GM12892 (cell line): ENCODE measurements at places on chromosomes 11 and 22.

DNA sequence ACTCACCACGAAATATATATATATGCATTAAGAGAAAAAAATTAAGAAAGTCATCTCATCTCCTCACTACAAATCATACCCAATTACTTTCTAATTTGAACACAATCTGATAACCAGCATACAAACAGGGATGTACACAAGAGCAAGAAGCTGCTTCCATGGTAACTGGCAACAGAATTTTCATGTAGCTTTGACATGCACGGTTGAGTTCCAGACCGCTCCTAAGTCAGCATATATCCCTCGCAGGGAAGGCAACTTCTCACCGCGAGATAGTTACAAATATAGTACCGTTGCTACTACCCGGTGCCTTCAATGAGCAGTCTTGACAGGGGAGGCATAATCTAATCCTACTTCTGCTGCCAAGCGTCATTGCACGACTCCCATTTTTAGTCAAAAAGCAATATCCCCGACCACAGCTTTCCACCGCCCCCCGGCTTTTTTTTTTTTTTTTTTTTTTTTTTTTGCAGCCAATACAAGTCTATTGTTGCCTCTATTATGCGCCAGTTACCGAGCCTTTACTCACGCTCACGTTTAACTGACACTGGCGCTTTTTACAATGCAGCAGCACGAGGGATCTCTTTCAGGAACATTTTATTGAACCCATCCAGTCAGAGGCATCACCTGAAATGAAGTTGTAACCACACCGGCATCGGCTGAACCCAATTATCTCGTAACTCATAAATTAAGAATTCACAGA, 2.2 kb downstream of the CADM1 start:
- DNase-seq, result no peak

DNA sequence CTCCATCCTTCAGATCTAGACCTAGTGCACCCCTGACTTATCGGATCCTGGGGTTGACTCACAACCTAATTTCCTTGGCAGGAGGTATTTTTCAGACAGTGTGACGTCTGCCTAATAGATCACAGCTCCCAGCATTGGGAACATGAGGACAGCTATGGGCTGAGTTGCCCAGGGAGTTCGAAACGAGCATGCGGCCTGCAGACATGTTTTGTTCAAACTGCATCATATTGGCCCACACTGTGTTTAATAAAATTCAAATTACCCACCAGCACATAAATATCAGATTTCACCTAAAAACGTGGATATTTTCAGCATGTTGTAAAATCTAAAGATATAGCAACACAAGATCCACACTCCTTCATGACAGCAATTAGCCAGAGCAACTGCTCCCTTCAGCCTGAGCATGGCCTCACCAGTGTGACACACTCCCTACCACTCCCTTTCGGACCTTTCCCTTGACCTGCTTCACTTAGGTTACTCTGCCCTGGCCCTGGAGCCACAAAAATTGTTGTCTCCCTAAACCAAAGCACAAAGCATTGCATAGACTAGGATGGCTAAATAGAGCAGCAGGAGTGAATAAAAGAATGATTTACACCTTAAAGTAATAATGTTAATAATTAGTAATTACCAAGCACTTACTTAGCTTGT, 53.6 kb upstream of the USP47 start:
- no peak for DNase-seq

- DNase-seq, result no peak
Measured at GRCh38 chr11:72578991-72579815, 95.0 kb downstream of the PDE2A start.

DNA sequence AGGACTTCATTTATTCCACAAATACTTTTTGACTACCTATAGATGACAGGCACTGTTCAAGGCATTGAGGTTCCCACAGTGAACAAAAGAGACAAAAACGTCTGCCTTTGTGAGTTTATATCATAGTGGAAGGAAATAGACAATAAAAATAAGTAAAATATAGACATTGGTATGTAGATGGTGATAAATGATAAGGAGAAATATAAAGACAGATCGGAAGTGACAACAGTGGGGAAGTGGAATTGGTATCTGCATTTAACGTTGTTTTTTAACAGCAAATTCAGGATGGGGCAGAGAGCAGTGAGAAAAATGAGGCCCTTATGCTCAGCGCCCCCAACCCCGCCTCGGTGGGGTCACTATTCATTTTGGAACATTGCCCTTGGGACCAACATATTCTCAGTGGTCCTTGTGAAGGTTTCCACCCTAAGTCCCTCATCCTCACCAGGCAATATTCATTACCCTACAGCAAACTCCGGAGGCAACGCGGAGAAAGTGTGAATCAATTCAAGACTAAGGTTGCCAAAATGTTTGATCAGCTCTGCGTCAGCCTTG, 627 bp upstream of the PEX26 start:
- DNase-seq, result no peak

- peak; percentile 93 for DNase-seq
Measured at GRCh38 chr22:46122511-46122971, 27.8 kb upstream of the PPARA start.

GRCh38 chr22:32050678-32051515, 7.8 kb downstream of the SLC5A1 start:
- no peak for DNase-seq

DNA sequence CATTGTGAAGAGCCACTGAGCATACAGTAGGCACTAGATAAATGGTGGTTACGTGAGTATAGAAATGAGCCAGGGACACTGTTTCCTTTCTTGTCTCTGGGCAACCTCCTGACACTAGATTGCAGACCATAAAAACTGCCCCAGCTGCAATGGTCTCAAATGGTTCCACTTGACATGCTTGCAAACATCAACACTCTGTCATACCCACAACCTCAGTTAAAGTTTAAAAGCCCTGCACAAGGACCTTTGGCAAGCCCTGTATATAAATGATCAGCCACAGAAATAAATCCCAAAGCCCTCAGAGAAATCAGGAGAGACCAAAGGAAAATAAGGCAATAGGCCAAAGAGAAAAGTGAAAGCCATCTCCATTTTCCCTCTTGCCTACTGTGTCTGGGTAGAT, 20.7 kb downstream of the PLEKHA7 start:
- no peak for DNase-seq

DNA sequence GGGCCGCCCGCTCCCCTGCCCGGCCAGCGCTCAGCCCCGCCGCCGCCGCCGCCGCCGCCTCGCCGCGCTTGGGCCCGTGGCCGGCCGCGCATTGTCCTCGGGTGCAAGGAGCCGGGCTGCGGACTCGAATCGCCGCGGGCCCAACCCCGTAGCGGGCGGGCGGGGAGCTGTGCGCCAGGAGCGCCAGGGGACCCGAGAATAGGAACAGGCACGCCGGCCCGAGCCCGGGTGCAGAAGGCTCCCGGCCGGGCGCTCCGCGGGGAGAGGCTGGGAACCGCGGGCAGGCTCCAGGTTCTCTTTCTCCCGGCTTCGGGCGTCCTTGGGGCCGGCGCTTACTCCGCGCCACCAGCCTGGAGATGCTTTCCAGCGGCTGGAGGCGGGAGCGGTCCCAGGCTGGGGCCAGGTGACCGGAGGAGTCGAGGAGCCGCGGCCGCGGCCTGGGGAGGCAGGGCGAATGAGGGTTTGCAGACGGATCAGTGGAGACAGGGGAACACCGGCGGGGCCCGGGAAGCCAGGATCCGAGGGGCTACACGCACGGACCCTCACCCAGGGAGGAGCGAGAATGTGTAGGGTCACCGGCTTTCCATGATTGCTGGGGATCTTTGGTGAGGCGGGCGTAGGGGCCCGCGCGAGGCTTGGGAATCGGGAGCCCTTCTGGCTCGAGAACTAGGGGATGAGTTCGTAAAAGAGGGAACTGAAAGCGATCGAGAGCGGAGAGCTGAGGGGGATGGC, 726 bp downstream of the PKNOX2 start:
- DNase-seq, result peak; percentile 42

GRCh38 chr11:113091481-113091780, 130.2 kb downstream of the NCAM1 start:
- no peak for DNase-seq

DNA sequence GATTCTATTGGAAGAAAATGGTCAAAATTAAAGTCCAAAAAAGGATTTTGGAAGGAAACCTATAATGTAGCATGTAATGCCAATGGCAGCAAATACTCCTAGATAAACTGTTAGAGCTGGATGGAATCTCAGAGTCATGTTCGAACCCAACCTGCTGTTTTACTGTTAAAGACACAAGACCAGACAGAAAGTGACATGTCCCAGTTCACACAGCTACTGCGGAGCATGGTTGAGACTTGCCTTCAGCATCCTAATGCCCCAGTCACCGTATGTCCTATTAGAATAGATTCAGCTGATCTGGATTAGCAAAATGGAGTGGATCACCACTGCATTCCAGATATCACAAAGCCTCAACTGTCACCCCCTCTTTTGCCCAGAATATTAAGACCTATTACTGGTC, 14.9 kb downstream of the PISD start:
- no peak for DNase-seq

DNA sequence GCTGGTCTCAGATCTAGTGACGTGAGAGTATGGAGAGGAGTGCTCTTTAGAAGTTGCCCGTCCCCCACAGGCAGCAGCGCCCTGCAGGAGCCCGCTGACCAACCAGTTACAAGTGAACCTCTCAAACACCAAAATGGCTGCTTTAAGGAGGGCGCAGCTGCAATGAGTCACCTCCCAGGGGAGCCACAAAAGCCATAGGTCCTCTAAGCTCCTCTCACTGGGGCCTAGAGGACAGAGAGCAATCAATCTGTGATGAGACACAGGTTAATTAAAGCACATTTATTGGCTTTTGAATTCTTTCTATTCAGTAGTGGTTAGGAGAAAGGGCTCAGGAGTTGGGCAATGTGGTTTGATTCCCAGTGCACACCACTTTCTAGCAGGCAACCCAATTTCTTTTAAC, 15.5 kb upstream of the RAPSN start:
- no peak for DNase-seq

GRCh38 chr11:59573216-59573615, 42.4 kb downstream of the OSBP start:
- no peak for DNase-seq

DNA sequence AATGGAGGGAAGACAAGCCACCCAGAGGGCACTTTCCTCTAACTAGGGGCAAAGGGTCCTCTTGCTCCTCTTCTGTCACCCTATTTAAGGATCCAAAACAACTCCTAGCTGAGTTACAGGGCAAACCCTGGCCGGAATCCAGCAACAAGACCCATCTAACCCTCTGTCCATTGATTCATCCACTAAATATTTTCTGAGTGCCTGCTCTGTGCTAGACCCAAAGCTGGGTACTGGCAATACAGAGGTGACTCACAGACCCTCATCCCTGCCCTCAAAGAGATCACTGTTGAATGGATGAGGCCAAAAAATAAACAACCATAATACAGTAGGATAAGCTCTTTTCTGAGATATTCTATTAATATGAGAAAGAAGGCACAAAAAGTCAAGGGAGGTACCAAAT, 4.3 kb upstream of the GALNT18 start:
- DNase-seq, result no peak

DNA sequence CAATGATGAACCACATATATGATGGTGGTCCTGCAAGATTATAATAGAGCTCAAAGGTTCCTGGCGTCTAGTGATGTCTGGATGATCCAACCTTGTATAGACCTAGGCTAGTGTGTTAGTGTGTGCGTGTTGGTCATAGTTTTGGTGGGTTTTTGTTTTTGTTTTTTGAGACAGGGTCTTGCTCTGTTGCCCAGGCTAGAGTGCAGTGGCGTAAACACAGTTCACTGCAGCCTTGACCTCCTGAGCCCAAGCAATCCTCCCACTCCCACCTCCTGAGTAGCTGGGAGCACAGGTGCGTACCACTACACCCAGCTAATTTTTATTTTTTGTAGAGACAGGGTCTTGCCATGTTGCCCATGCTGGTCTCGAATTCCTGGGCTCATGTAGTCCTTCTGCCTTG, 9.4 kb downstream of the CASTOR1 start:
- DNase-seq, result no peak

- no peak for DNase-seq
Measured at GRCh38 chr11:87036756-87037449, 831 bp upstream of the TMEM135 start.

DNA sequence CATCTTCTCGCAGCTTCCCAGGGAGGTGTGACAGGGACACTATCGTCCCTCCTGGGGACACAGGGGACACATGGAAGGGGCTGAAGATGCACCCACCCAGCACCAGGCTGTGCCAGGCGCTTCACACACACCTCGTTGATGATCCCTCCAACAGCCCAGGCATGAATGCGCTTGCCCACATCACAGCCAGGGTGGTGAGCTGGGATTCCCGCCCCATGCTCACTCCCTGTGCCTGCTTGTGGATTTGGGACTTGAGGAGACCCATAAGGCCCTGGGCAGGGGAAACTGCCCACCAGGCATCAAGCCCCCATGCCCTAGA, 57.8 kb downstream of the OTOG start:
- DNase-seq, result no peak

DNA sequence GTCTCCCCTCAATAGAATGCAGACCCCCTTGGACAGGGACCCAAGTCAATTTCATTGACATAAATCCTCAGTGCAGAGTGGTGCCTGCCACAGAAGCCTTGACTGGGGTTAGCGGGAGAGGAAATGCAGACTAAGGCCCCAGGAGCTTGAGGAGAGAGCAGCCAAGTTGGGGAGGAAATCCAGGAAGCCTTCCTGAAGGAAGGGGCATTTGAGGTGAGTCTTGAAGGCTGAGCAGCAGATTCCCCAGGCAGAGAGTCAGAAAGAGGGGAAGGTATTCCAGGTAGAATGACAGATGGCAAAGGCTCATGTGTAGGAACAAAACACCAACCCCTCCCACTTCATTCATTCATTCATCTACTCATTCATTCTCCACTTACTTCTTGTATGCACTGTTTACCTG, 10.3 kb downstream of the MYEOV start:
- no peak for DNase-seq

- no peak for DNase-seq
Measured at GRCh38 chr11:14148653-14149273, 186.2 kb downstream of the SPON1 start.

DNA sequence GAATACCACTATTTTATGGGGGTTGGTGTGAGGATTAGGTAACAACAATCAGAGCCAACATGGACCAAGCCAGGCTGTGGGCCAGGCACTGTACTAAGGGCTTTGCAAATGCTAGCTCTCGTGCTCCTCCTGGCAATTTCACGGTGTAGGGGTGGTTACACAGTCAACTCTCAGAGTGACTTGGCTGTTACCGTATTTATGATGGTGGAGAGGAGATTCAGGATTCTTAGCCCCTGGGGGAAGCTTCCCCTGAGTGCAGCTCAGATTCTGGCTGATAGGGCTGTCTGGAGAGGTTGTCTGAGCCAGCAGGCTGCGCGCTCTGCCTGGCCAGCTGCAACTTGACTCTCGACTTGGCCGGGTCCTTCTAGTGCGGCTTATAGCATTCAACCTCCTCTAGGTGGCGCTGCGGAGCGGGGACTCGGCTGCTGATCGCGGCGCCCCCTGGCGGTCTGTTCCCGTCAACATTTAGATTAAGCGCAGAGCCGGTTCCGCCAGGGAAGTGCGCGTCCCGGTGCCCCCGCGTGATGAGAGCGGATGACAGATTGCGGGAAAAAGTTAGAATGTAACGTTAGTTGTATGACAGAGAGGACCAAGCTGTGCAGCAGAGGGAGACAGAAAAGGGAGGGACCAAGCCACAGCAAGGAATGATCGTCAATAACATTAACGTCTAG, 4.5 kb upstream of the NCF4 start:
- peak; percentile 55 for DNase-seq

- no peak for DNase-seq
Measured at GRCh38 chr11:32013603-32014002, 77.3 kb upstream of the RCN1 start.
